ENCODE measurements at places on chromosomes 11 and 22.
A peak's percentile ranks its signal among the peaks of the same experiment; 100 is the strongest.

DNA sequence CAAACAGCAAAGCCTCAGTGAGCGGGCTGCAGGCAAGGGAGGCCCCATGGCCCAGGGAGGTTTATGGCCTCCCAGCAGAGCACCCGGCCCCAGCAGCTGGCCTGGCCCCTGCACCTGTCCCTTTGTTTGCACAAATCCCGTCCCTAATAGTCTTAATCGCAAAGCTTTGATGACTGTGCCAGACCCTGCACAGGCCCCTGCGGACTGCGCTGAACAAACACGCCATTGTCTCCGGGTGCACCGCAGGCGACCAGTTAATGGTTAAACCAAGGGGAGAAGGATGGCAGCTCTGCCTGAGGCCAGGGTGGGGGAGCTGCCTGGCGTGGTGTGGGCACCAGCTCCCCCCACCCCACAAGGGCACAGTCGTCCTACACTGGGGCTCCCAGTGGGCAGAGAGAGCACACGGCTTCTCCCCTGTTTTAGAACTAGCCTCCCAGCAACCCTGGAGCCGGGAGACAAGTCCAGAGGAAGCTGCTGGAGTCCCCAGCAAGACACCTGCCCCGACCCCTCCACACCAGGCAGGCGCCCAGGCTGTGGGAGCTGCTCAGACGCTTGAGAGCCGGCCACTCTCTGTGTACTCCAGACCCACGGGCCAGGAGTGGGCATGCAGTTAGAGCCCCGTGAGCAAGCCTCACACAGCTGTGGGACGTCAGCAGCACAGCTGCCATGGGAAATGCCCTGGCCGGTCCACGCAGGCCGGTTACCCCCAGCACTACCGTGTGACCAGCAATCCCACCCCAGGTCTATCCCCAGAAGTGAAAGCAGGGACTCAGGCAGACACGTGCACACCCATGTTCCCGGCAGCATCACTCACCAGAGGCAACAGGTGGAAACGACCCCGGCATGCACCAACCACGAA is 39.7 kb upstream of the TH start:
- DNase-seq, result peak; percentile 91

DNA sequence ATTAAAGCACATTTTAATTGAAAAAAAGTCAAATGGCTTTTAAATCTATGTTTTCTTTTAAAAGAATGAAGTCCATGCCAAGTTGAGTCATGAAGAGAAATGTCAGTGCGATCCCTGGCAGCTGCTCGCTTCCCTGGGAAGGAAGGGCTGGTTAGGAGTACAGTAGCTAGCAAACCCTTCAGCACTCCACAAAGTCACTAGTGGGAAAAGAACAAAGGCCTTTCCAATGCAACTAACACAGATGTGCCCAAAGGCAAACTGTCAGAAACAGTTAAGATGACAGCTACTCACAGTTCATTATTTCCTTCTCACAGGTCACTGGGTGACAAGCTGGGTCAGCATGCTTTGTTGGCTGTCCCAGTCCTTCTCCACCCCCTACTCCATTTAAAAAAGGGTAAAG is 308.7 kb downstream of the DCDC1 start:
- peak; percentile 70 for DNase-seq

DNA sequence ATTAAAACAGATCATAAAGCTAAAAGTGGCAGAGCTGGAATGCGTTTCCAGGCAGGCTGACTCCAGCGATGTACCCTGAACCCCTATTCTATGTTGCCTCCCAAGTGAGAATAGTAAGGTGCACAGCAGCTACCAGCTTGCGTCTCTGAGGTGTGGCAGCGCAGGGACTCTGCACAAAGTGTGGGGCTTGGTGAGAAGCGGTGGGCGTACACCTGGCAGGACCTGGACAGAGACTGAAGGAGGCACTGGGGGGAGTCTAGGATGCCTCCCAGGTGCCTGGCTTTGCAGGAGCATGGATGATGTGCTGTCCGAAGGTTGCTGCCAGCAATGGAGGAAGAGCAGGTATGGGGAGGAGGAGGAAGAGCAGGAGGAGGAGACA is 42.9 kb downstream of the AMPD3 start:
- DNase-seq, result no peak

- DNase-seq, result no peak
These were observed 70.3 kb upstream of the BDNF start for GRCh38 chr11:27770576-27770975.

GRCh38 chr11:123122341-123122740 is 60.4 kb upstream of the HSPA8 start:
- DNase-seq, result no peak

DNA sequence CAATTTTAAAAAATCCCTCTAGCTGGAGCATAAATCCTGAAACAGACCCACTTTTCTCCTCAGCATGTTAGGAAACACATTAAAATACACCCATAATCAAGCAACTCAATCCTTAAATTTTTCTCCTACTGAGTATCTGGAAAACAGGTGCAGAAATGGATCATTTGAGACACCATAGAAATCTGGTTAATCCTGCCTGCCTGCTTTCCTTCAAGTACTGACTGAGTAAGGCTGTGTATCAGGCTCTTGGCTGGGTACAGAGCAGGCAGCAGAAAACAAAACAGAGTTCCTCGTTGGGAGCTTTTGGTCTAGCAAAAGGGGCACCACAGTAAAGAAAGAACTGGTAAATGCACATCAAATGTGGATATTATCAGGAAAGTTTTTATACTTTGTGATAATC is 1.9 kb downstream of the KCNQ1OT1 start:
- DNase-seq, result no peak

DNA sequence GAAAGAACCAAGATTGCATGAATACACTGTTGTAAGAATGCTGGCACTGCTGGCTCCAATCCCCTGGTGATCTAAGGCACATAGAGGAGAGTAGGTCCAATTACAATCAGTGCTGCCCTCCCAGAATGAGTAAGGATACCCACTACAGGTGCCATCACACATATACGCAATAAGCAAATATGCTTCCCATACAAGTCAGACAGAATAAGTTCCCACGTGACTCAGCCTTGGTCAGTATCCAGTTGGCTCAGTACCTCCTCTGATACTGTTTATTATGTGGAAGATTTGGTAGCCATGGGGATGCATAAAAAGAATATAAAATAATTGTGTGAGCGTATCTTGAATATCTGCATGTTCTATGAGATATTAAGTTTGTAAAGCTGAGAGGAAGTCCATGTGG is 8.9 kb upstream of the OR2D3 start:
- no peak for DNase-seq

DNA sequence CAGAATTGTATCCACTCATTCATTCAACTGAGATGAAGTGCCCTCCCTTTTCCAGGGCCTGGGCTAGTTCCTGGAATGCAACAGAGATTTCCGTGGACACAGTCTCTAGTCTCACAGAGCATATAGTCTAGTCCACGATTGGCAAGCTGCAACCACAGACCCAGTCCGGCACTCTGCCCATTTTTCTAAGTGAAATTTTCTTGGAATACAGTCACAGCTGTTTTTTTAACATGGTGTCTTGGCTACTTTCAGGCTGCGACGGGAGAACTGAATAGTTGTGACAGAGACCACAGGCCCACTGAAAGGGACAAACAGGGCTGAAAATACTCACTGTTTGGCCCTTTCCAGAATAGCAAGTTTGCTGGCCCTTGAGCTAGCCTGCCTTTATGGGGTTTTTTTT is 29.2 kb downstream of the ALG12 start:
- DNase-seq, result no peak

GRCh38 chr11:1667121-1667850 is 29.7 kb upstream of the KRTAP5-6 start:
- no peak for DNase-seq

DNA sequence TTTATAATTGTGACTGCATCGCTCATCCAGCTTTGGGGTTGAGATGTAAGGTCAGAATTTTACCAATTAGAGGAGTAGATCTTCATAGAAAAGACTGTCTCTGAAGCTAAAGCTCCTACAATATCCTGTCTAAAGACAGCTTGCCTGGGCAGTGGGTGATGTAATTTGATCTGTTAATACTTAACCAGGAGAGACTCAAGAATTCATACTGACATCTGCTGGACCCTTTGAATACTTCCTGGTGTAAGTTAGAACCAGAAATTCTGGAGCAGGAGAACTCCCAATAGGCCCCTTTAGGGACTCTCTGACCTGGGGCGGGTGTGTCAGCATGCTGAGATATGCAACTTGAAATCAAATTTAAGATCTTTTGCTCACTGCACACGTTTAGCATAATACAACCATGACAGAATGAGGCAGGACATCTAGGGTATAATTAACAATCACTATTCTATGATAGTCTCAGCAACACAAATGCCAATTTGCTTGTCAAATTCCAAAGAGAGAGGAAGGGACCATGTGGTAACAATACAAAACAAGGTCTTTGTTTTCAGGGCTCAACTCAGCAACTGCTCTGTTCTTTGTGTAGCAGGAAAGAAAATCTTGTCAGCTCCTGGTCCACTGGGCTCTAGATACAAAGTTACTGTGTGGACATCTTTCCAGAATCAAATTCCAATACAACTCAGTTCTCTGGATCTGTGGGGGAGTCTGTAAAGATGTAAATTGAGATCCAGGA is 143.9 kb downstream of the INSC start:
- DNase-seq, result peak; percentile 37

- no peak for DNase-seq
These were observed 514.8 kb downstream of the MN1 start for GRCh38 chr22:27286711-27287110.

DNA sequence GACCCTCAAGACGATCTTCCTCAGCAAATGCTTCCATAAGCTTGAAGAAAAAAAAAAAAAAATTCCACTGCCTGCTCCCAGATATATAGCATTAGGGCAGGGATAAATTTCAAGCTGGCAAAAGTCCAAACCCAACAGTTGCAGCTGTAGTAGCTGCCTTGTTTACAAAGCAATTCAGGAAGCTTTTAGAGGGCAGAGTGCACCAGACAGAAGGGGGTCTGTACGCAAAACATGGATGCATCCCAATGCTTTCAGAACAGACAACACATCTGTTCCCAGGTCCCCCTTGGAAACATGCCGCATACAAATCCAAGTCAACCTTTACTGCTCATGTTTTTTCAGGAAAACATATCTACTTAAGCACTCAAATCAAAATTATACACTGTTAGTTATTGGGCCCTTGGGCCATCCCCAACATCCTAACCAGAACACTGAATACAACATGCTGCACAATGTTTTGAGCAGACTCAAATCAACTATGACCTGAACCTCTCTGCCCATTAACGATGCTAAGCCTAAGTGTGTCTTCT is 94.5 kb downstream of the CADM1 start:
- peak; percentile 16 for DNase-seq
